ENCODE measurements at places on chromosomes 11 and 22. TPM values are rescaled to one million over a fixed set of nuclear protein-coding genes. Genes with fewer than 3 reads are reported as not detected.

SLC22A6 gene
- 38.4 TPM for polyA plus RNA-seq

GRCh38 chr11:113147249-113147648 is 167.1 kb upstream of the TTC12 start:
- DNase-seq, result no peak

OR52E4 gene
- not detected for polyA plus RNA-seq

CRYBB3 gene
- polyA plus RNA-seq, result not detected

DNA sequence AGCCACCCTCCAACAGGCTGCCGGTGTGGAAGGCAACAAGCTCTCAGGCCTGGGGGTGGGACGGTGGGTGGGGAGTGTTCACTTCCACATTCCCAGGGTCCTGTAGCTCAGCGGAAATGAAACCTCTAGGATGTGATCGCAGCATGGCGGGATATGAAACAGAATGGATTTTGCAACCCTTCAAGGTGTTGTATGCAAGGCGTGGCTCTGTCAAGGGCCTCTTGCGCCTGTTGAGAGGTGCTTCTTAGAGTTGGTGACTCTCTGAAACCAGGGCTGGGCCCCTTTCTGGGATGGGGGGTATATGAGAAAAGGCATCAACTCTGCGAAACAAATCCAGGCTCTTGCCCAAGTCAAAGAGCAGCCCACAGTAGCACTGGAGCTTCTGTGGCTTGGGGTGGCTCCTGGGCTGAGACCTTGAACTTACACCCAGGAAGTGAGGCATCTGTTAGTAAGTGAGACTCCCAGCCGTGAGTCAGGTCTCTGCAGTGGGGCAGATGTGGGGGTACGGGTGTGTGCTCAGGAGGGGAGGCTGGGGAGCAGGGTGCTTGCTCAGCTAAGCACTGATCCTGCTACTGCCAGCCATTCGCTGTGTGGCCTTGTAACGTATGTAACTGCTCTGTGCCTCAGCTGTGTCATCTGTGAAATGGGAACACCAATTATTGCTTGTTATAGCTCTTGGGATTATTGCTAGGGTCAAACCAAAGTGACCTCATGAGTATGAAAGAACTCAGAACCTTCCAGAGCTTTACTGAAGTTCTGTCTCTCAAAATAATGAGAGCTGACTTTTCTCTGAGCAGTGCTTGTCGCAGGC is 28.3 kb downstream of the NECTIN1 start:
- DNase-seq, result no peak

KRTAP5-8 gene
- polyA plus RNA-seq, result 0.70 TPM

CDCA5 gene
- 20.0 TPM for polyA plus RNA-seq

DNA sequence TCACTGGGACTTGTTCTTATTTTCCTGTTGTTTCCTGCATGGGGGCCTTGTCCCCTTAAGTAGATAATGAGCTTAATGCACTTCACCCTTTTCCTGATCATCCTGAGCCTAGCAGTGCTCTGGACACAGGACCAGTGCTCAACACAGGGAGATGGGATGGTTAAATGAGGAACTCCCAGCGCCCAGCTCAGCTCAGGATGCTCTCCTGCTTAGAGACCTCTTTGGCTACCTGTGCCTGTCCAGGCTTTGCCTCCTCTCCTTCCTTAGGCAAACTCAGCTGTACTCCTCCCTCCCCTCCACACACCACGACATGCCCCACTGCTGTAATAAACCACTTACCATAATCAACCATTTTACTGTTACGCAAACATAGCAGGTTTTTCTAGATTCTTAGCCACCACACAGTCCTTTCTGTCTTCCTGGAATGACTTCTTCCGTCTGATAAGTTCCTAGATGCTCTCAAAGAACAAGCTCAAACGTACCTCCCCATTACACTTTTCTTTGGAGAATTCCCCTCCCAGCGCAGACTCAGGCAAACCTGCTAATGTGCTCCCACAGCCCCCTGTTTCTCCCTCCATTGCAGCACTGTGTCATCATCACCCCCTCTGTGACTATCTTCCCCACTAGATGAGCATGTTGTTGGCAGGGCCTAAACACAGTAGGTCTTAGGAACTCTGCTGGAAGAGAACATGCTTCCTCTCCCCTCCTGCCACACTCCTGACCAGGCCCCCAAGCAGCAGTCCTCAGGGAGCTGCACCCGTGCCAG is 113.6 kb downstream of the MICAL2 start:
- DNase-seq, result no peak

Data from right renal pelvis (tissue), 4 donors.